Smooth muscle cell of the coronary artery (primary cell): ENCODE measurements at places on chromosomes 13 and 19. TPM values are rescaled to one million over a fixed set of nuclear protein-coding genes. Genes with fewer than 3 reads are reported as not detected.

The FAM174C gene
- total RNA-seq = 8.4 and 17.5 TPM in 2 replicates

The PRSS57 gene
- total RNA-seq = not detected in 2 replicates

The CD22 gene
- 0.70 and 0.98 TPM in 2 replicates for total RNA-seq

The ATP8A2 gene
- total RNA-seq = under 0.01 and 0.08 TPM in 2 replicates

The MBD3L2 gene
- not detected in 2 replicates for total RNA-seq
